ENCODE measurements at places on chromosomes 12 and 14. TPM values are rescaled to one million over a fixed set of nuclear protein-coding genes. Genes with fewer than 3 reads are reported as not detected.

The HOXC9 gene
- total RNA-seq: not detected

- no peak for DNase-seq
Observed at GRCh38 chr14:76687611-76688382, 73.5 kb upstream of the VASH1 start.

DNA sequence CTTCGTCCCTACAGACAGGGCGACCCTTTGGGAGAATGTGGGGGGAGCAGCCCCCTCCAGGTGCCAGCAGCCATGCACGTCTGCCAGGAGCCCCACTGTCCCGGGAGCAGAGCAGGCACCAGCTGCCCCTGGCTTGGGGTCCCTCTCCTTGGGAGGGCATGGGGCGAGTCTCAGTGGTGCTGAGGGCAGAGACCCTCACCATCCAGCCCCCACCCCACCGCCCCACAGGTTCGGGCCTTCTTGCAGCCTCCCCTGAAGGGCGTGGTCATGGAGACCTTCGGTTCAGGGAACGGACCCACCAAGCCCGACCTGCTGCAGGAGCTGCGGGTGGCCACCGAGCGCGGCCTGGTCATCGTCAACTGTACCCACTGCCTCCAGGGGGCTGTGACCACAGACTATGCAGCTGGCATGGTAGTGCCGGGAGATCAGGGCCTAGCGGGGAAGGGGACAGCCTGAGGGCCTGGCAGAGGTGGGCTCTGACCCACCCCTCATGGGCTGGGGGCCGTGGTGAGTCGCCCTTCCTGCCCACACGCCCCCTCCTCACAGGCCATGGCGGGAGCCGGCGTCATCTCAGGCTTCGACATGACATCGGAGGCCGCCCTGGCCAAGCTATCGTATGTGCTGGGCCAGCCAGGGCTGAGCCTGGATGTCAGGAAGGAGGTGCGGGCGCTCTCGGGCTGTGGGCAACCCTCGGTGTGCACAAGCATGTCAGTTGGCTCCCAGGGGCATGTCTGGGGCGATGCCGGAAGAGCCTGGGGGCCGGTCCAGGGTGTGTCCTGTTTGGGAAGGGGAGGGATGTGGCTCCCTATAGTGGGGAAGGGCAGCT is 18.8 kb downstream of the ASPG start:
- no peak for DNase-seq

DNA sequence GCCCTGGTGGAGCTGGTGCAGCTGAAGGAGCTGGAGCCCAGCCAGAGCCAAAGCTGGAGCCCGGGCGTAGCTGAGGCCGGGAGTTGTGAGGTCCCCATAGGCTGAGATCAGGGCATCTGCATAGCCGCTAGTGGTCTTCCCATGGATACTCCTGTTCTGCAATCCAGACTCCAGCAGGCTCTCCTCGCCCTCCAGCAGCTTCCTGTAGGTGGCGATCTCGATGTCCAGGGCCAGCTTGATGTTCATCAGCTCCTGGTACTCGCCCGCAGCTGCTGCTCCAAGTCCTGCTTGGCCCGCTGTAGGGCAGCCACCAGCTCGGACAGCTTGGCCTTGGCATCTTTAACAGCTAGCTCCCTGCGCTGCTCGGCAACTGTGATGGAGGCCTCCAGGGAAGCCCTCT is 966.1 kb downstream of the FSCB start:
- DNase-seq: no peak

The ZNF410 gene
- 36.6 TPM for total RNA-seq
